ENCODE measurements at places on chromosomes 11 and 22.
A peak's percentile ranks its signal among the peaks of the same experiment; 100 is the strongest.

DNA sequence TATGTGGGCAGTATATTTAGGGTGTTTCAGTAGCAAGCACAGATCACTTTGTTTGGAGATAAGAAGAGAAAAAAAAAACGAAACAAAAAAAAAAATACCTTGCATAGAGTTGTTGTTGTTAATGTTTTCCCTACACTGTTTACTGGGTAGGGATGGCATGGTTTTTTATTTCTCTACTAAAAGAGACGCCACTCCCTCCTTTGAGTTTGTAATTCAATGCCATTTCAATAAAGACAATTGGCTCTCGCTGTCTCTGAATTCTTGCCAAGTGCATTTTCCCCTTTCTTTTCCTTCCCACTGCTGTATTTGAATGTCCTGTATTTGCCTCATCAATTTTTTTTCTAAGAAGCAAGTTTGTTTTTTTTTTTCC lies 213.9 kb upstream of the UBASH3B start:
- DNase-seq = no peak

DNA sequence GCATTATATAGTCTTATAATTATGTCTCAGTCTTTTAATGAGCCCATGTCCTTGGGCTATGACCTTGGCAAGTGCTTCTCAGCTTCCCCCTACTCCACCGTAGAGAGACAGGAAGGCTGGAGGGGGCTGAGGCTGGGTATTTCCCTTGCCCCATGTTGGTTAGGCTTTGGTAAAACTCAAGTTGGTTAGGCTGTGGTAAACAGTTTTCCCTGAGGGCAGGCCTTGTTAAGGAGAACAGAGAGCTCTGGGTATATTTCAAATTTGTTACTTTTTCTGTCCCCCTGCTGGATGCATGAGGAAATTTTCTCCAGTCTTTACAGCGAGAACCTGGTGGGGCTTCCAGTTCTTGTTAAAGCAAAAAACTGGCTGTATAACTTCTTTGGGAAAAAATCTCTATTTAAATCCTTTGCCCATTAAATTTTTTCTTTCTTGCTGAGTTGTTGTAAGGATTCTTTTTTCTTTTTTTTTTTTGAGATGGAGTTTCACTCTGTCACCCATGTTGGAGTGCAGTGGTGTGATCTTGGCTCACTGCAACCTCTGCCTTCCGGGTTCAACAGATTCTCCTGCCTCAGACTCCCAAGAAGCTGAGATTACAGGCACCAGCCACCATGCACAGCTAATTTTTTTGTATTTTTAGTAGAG lies 12.2 kb upstream of the DCHS1 start:
- no peak for DNase-seq

DNA sequence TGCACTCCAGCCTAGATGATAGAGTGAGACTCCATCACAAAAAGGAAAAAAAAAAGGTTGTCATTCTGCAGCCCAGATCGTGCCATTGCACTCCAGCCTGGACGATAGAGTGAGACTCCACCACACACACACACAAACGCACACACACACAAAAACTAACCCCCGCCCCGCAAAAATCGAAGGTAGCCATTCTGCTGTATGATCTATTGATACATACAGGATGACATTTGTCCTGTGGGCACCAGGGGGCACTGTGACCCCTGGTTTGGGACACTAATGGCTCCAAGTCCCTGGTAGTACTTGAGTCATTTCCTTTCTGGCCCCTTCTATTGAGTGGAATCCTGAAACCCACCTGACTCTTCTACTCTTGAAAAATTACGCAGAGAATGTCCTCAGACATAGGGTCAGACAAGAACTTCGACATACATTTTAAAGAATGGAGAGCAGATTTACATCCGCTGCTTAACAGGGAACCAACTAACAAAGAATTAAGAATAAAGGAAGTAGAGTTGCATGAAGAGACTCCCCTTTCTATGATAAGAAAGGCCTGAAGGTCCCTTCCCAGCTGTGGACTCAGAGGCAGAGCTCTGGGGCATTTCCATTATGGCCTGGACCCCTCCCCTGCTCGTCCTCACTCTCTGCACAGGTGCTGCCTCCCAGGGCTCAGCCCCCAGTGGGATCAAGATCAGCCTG lies 35.0 kb upstream of the PRAME start:
- DNase-seq = no peak

- no peak for DNase-seq
Measured at GRCh38 chr11:130580891-130581492, 132.5 kb downstream of the ADAMTS15 start.

DNA sequence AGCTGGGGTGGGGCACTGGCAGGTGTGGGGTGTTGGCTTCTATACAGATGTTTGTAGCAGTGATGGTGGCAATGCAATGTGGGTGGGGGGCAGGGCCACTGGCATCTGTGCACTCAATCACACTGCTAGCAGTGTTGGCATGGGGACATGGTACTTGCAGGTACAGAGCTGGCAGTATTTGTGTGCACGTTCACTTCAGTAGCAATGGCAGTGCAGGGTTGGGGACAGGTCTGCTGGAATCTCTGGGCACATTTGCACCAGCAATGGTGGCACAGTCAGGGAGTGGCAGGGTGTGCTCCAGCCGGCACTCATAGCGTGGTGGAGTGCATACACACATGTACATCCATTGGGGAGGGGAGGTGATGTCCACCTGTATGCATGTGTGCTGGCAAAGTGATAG lies 775.2 kb downstream of the CNTN5 start:
- DNase-seq = no peak

GRCh38 chr11:117511931-117512539 lies 184.4 kb downstream of the CEP164 start:
- no peak for DNase-seq

GRCh38 chr22:29782061-29782845 lies 15.1 kb downstream of the UQCR10 start:
- DNase-seq = no peak

DNA sequence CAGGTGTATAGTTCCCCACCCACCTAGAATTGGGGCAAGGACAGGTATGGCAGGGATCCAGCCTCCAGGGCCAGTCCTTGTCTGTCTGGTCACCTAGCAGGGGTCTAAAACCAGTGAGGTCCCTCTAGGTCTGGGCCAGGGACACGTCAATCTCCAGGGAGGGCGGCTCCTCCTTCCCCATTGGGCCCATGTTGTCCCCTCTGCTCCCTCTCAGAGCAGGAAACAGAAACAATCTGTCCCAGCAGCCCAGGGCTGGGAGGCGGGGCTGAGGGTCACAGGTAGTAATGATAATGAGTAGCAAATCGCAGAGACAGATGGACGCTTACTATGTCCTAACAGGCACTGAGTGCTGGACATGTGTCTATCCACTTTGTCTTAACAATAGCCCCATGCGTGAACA lies 22.8 kb upstream of the SYT7 start:
- DNase-seq = no peak

DNA sequence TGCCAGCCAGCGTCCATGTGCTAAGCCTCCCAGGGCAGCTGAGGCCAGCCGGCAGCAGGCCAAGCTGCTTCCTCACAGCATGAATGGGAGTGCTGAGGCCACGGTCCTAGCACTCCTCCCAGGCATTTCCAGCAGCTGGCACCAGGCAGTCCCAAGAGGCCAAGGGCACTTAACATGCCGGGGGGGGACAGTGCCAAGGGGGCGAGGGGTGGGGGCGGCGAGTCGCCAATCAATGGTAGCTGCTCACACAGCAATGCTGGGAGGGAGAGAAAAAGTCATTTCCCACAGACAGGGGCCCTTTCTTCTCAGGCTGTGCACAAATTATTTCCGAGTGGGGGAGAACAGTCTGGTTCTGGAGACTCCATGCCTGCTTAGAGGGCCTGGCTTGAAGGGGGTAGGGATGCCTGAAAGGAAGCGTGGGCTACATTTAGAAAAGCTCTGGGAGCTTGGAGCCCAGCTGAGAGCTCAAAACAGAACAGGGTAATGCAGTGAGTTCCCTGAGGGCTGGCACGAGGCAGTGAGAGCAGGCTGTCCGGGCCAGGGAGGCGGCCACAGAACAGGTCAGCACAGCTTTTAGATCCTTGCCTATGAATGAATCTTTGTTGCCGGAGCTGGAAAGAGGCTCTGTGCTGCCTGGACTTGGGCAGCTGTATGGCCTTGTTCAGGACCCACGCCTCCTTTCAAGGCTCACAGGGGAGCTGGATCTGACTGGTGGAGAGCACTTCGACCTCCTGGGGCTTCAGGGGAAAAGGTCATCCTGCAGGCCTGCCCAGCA lies 14.4 kb upstream of the TBC1D10A start:
- no peak for DNase-seq

DNA sequence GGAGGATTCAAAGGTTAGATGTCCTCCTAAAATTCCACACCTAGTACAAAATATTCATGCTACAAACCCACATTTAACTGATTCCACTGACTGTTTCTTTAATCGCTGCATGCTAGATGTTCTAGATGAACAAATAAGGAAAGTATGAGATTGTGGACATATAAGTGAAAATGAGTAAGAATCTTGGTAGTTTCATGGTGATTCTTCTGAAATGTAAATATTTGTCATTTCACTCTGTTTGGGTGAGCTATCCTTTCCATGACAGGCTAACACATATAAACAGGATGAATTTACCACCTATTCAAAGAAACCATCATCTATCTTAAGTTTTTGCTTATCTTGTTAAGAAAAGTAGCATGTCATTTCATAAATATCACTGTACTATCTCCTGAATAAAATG lies 14.8 kb downstream of the OR5B3 start:
- DNase-seq = no peak

- peak; percentile 54 for DNase-seq
Measured at GRCh38 chr22:25111579-25112517, 87.8 kb upstream of the CRYBB3 start.

DNA sequence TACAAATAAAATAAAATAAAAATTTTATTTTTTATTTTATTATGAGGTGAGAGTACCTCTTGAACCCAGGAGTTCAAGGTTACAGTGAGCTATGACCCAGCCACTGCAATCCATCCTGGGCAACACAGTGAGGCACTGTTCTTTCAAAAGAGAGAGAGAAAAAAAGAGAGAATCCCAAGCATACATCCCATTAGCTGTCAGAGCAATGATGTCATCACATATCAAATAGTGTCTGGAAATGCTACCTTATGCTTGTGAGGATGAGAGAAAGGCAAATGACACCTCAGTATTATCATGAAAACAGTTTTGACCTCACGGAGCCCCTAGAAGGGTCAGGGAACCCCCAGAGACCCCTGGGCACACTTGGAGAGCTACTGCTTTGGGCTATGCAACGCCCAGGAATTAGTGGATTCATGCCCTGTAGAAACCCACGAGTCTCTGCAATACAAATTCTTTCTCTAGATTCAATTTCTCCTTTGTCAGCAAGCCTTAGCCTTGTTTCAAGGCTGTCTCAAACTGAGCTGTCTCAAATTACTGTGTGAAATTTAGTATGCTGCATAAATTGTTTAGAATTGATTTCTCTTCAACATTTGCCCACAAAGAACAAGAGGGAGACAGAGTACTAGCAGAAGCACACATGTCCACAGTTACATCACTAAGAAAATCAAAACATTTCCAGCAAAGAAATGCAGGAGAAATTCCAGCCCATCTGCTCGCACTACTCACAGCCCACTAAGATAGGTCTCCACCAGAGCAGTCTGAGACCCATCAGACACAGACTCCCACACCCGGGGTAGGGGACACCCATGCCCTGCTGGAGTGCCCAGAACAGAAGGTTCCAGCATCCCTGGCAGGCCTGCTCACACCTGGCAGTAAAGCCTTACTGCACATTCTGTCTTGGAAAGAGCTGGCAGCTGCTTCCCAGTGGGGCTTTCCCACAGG lies 18.1 kb downstream of the DGCR2 start:
- DNase-seq = no peak

DNA sequence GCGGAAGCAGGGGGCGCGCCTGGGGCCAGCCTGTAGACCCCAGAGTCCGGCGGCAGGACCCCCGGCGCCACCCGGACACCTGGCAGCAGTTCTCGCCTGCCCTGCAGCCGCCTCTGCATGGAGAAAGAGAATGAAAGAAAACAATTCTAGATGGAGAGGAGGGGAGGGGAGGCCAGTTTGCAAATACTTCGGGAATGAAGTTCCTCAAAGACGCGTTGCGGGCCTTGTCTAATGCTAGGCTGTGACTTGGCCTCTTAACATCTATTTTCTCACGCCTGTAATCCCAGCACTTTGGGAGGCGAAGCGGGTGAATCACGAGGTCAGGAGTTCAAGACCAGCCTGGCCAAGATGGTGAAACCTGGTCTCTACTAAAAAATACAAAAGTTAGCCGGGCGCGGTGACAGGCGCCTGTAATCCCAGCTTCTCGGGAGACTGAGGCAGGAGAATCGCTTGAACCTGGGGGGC lies 2.1 kb upstream of the BARX2 start:
- DNase-seq = no peak

All from ascending aorta (tissue), 2 donors.